Activated CD4-positive, alpha-beta T cell treated with anti-CD3 and anti-CD28 coated beads, Interleukin-2, amount 10 ng/mL, durations not matched to agents 7 days and 5 days (primary cell): ENCODE measurements at places on chromosomes 5 and 9.

- no peak for DNase-seq
These were observed at the start of gene INSL4 for GRCh38 chr9:5231212-5231611. Gene INSL4, plus strand, starts transcription at chr9:5231419. Its CDS starts 105 bp downstream, at chr9:5231524.

GRCh38 chr5:35533156-35533555 lies 84.5 kb upstream of the SPEF2 start:
- no peak for DNase-seq

- no peak for DNase-seq
These were observed 25.6 kb downstream of the FAM163B start for GRCh38 chr9:133583586-133583985.

DNA sequence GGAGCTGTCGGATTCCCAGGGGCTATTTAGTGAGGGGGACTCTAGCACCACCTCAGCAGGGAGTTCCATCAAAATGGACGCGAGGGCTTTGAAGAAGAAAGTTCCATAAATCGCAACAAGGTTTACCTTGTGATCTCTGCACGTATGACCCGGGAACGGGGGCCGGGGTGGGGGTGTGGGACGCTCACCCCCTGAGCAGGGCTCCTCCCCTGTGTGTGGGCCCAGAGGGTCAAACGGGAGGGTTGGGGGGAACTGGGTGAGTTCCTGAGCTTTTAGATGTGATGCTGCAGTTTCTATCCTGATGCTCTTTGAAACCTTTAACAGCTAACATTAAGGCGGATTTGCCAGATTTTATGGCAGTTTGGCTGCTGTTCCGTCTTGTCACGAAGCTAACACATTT lies 18.9 kb upstream of the LRRC14B start:
- DNase-seq: no peak

DNA sequence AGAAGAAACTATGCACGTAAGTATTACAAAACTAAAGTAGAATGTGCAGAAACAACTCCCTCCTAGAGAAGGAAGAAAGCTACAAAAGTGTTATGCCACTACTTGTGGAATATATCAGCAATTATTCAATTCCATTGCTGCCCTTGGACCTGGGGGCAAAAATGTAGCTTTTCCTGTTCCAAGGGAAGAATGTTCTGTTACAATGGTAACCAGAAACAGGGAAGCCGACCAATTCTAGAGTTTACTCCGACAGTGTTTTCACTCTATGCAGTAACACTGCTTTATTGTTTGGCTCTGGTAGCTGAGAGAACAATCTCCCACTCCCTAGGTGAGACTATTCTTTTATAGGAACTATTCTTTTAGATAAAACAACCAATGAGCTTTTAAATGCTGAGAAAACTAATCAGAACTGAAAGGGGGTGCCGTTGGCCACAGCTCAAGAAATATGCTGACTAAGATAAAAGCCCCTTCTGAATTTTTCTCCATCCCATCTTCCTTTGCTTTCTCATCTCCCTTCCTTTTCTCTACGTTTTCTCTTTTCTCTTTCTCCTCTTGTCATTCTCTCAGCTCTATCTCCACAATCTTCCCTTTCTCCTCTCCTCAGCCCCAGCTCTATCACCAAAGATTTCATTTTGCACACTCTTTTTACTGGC lies 54.1 kb downstream of the SLC1A3 start:
- DNase-seq: no peak
